ENCODE measurements at places on chromosomes 2 and 18.

GRCh38 chr2:11872247-11872947 is 126.0 kb downstream of the LPIN1 start:
- no peak for DNase-seq

DNA sequence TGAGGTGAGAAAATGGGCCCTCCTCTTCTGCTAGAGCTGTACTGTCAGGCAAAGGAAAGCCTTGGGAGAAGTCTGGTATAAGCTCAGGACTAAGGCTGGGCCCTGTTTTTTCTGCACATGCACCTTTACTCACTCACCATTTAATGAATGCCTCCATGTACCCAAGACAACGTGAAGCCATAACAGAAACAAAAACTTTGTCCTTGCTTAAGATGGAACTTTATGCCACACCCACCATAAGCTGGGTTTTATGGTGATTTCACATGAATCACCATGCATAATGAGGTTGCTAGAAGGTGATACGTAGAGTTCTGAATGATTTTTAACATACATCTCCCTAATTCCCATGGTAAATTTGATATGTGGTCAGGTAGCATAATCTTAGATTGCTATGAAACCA is 63.7 kb upstream of the CYP26B1 start:
- peak; percentile 8 for DNase-seq

GRCh38 chr18:37422116-37422515 is 143.5 kb downstream of the CELF4 start:
- no peak for DNase-seq

DNA sequence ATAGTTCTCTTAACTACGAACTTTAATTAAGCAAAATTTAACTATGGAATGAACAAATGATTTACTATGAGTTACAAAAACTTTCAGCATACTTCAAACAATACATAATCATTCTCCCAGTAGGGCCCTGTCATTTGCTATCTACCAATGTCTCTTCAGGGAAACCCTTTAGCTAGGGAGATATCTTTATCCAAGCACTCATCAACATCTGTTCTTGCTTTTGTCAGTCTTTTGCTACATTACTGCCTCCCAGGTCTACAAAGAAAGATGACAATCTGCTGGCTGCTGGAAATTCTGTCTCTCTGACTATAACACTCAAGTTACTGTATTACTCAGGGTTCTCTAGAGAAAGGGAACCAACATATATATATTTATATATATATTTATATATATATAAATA is 1626.3 kb upstream of the CELF4 start:
- no peak for DNase-seq

GRCh38 chr2:96251721-96252292 is 14.0 kb downstream of the TMEM127 start:
- peak; percentile 70 for DNase-seq

- DNase-seq, result no peak
These were observed 187.0 kb downstream of the HAUS1 start for GRCh38 chr18:46291149-46291548.

DNA sequence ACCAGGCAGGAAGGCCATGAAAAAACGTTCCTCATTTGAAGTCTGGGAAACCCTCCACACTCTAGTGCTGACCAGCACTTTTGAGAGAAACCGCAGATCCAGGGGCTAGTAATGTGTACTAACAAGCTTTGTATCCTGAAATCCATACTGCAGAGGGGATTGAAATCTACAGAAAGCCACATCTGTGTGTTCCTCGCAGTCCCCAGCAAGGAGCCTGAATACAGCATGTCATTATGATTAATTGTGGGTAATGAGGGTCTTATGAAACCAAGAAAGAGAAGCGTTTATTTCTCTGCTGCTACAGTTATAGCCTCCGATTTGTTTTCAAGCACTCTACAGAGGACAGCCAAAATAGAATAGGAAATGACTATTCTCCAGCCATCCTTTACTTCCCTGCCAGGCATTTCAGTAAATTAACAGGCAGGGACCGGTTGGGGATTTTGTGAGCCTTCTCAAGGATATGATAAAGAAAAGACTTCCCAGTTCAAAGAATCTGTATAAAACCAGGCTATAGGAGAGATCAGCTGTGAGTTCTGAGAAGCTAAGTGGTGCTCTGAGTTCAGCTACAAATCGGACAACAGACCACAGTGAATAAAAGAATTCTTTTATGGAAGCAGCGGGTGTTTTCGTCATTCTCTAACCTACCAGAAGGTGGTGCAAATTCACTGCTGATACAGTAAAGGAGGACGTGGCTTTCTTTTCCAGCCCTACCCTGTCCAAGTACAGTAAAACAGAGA is 133.4 kb downstream of the INSIG2 start:
- DNase-seq, result peak; percentile 91

- peak; percentile 25 for DNase-seq
These were observed 426.2 kb downstream of the NBAS start for GRCh38 chr2:15134957-15135356.

DNA sequence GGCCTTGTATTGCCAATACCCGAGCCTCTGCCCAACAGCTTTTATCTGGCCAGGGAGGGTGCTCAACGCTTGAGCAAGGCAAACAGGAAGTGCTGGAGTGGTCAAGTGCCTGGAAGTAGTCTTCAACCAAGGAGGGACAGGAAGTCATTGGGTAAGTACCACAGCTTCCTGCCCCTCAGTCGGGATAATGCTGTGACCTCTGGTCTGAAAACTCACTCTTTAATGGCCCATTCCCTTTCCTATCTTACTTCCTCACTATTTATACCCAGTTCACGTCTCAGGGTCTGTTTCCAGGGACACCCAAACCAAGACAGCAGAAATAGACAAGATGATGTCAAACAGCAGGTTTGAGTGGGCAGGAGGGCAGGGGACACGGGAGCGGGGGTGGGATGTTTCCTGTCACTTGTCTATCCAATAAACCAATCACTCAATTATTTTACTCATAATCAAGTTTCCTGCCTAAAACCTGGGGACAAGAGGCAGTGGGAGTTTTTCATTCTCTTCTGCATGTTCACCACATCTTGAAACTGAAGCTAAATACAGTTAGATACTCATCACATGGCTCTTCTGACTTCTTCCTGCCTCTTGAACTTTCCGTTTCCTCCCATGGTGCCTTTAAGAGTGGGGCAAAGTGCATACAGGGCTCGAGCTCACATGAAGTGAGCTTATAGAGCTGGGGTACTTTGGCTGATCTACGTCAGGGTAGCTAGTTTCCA is 68.9 kb upstream of the CAB39 start:
- no peak for DNase-seq

Data from PC-3 (cell line).